ENCODE measurements at places on chromosomes 7 and 10. TPM values are rescaled to one million over a fixed set of nuclear protein-coding genes. Genes with fewer than 3 reads are reported as not detected.

Gene CNNM1
- total RNA-seq = 0.11 TPM

Gene TEX36
- not detected for total RNA-seq

Gene SDK1
- under 0.01 TPM for total RNA-seq

Gene CCDC136
- total RNA-seq = 4.6 TPM

Gene LMBR1
- 50.6 TPM for total RNA-seq

Gene FANK1
- 4.8 TPM for total RNA-seq

Gene MEOX2
- 15.0 TPM for total RNA-seq

Gene CBLL1
- 36.3 TPM for total RNA-seq

Gene AFAP1L2
- total RNA-seq = 0.13 TPM

Measured in articular chondrocyte of knee joint (primary cell).